ENCODE measurements at places on chromosomes 4 and X.
A peak's percentile ranks its signal among the peaks of the same experiment; 100 is the strongest.

DNA sequence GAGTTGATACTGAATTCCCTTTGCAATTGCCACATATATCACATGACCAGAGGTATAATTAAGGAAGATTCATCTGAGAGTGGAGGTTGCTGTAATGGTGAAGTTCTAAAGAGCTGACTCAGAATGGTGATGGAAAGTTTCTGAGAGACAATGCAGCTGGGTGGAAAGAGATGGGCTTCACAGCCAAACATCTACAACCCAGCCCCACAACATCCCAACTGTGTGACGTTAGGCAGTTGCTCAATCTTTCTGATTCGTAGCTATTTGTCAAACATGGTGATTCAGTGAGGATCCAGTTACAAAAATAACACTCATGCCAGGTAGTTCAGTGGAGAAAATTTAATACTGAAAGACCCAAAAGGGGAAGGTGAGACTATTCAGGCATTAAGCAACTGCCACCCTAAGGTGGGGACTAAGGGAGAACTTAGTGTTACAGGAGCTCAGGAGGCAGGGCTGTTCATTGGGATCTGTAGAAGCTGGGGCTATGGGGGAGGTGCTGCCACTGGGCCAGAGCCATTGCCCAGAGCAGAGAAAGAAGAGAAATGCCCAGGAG lies 6.9 kb upstream of the AFF1 start:
- peak; percentile 82 for DNase-seq

DNA sequence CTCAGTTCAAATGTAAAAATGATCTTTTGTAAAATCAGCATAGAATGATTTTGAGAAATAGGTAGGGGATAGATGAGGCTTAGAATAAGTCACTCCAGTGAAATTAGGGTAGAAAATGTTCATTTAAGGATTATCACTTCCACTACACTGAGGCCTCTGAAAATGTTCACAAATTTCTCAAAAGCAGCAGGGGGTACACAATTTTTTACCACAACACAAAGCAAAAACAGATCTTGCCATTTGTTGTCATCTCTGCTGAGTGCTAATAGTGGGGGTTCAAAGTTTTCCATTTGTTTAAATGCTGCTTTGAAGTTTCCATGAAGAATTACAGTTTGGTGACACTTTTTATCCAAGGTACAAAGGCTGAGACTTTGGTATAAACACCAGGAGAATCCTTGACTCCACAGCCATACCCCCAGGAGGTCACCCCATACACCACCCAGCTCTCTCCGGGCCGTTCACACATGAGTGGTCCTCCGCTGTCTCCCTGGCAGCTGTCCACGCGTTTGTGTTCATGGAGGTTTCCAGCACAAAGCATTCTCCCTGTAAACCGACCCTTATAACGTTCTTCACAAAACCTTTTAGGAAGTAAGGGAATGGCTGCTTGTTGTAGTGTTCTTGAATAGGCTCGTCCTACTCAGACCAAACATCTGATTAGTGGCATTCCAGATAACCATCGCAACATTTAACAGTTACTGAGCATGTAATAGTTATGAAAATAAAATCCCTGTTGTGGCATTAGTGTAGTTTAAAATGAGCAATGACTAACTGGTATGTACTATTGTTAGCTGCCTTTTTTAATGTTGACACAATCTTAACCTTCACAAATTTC lies 71.0 kb downstream of the PRSS12 start:
- no peak for DNase-seq

GRCh38 chrX:154369449-154370299 lies 4.8 kb downstream of the FLNA start:
- peak; percentile 77 for DNase-seq

- DNase-seq = no peak
Measured at GRCh38 chr4:10347281-10347795, 109.9 kb downstream of the ZNF518B start.

- no peak for DNase-seq
Measured at GRCh38 chrX:3940000-3940610, 226.7 kb upstream of the PRKX start.

GRCh38 chrX:16839852-16840460 lies 30.2 kb downstream of the RBBP7 start:
- DNase-seq = no peak

DNA sequence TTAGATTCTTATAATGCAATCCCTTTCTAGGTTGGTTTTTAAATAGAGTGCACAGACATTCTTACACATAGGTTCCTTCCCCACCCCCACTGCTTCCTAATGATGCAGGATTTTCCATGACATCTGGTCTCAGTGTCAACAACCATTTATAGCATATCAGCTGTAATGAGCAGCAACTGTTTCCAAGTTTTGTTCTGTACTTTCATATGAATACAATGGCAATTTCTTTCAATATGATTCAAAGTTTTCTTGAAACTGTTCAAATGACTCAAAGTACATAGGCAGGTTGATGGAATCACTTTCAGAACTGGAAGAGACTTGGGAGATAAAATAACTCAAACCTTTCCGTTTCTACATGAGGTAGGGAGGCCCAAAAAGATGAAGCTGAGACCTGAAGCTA lies 220.7 kb downstream of the CAMK2D start:
- DNase-seq = no peak

DNA sequence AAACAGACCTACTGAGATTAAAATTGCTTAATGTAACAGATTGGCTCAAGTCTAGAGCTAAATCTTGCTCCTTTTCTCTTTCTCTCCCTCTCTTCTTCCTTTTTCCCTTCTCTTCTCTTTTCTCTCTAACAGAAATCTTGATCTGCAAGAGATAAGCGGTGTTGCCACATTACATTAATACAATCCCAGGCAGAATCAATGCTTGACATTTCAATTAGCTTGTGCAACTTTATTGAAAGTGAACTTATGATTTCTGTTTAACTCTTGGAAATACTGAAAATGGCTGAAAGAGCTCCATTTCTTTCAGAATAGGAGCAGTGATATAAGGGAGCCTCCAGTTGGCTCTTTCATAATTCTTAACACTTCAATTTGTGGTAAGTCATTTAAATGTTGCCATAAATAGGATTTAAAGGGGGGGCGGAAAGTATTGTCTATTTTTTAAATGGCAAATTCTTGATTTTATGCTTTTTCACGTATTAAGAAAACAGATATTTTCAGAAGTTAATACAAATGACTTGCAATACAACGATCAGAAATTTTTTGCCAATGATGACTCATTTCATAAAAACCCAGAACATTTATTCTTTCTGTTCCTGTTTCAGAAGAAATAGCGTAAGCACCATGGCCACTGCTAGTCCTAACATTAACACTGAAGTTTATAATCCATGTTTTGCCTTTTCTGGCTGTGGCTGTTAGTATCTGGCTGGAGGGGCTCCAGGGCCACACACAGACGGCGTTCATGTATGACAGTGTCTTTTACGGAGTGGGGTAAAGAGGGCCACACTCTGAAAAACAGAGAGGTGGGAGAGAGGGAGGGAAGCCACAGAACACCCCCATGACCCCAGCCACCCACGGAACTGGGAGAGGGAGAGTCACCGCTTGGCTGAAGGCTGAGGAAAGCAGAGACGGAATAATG lies 115.7 kb upstream of the FAT1 start:
- no peak for DNase-seq

DNA sequence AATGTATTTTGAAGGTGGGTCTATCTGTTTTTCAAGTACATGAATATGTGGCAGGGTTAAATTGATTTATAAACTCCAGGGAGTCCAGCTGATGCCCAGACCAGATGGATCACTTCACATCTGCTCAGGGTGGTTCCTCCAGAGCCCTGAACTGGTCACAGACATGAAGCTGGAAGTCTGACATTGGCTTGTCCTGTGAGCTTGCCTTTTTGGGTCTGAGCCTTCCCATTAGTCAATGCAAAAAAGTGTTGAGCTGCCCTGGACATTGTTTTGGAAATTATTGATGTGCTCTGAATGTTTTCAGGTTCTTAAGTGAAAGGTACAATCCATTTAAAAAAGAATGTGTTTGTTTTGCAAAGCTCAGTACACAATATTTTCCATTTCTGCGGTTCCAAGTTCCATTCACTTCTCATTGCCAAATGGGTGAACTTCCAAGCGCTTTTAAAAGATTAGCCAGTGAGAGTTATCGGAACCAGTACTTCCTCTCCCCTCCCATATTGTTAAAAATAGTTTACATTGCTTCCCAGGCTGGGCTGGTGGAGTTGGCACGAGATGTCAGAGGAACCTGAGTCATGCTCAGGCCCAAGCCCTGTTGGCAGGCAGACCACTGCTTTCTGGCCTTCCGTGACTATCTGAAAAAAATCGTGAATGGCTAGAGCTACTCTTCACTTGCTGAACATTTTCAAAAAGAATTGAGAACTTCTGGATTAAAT lies 52.1 kb downstream of the PDGFRA start:
- peak; percentile 0 for DNase-seq

DNA sequence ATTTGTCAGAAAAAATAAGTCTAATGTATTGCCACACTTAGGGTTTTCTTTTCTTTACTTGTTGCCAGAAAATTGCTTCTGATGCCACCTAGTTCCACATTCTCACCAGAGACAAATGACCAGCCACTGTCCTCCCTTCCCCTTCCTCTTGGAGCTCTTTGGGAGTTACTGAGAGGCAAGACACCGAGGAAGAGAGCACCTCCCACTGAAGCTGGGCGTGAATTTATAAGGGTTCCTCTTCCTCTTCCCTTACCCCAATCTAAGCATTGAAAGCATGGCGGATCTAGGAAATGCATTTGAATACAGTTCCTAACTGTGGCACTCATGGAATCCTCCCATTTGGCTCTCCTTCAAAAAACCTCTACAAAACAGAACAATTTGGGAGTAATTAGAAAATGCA lies 30.0 kb downstream of the ANXA3 start:
- peak; percentile 10 for DNase-seq

- DNase-seq = no peak
Measured at GRCh38 chrX:37684426-37684825, 1.2 kb upstream of the XK start.

DNA sequence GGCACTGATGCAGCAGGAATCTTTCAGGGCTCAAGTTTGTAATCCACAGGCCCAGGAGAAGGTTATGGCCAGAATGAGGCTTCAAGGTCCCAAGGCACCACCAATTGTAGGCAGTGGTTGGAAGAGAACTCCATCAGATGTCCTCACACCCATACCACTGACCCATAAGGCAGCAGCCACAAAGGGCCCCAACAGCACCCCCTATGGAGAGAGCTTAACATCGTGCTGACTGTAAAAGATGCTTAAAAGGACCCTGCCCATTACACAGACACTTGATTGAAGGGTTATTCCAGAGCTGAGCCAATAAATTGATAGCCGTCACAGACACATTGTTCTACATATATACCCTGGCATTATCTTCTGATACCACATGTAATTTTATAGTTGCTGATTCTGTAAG lies 113.7 kb downstream of the SOWAHB start:
- DNase-seq = no peak

GRCh38 chr4:78568640-78569305 lies 17.2 kb downstream of the ANXA3 start:
- no peak for DNase-seq

DNA sequence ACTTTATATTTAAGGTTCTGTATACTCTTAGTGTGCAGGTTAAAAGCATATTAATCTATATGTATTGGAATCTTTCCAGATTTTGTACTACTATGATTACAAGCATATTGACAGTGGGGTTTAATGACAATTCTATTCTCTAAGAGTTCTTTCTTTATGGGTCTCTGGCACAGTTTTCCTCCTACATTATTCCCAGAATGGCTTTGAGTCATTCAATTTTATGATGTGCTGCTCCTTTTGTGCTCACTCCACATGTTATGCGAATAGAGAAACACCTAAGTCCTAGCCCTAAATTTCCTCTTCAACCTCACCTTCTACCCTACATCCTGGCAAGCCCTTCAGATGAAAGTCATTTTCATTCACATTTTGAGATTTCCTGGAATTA lies 209.9 kb upstream of the DIAPH2 start:
- no peak for DNase-seq

- DNase-seq = no peak
Measured at GRCh38 chrX:142873214-142873613, 152.5 kb upstream of the SPANXN4 start.

- no peak for DNase-seq
Measured at GRCh38 chr4:153438916-153439756, 27.0 kb upstream of the TMEM131L start.

- DNase-seq = no peak
Measured at GRCh38 chr4:76626686-76627465, 191.8 kb downstream of the SHROOM3 start.

- no peak for DNase-seq
Measured at GRCh38 chr4:5785806-5786680, 75.0 kb downstream of the EVC start.

DNA sequence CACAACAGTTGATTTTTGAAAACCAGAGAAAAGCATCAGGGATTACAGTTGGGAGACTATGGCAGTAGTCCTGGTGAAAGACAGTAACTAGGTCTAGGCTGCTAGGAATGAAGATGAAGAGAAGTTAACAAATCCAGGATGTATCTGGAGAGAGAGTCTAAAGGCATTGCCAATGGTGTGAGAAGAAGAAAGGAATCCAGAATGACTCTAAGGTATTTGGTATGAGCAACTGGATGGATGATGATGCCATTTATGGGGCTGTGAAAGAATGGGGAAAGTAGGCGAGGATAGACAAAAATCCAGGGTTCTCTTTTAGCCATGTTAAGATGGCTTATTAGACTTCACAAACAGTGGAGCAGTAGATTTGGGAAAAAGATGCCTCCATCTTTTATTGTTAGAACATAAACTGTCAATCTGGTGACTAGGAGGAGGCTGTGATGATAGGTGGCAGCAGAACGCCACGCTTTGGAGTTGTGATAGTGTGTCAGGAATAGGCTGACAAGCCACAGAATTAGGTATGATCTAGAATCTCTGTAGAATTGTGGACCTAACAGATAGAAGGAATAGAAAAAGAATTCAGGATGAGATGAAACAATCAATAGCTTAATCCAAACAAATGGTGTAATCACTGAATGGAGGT lies 27.3 kb upstream of the JADE1 start:
- DNase-seq = peak; percentile 30

- DNase-seq = peak; percentile 95
Measured at GRCh38 chr4:153651587-153651986, 32.5 kb upstream of the TLR2 start.

GRCh38 chr4:145034727-145035211 lies 63.2 kb downstream of the ANAPC10 start:
- DNase-seq = no peak

DNA sequence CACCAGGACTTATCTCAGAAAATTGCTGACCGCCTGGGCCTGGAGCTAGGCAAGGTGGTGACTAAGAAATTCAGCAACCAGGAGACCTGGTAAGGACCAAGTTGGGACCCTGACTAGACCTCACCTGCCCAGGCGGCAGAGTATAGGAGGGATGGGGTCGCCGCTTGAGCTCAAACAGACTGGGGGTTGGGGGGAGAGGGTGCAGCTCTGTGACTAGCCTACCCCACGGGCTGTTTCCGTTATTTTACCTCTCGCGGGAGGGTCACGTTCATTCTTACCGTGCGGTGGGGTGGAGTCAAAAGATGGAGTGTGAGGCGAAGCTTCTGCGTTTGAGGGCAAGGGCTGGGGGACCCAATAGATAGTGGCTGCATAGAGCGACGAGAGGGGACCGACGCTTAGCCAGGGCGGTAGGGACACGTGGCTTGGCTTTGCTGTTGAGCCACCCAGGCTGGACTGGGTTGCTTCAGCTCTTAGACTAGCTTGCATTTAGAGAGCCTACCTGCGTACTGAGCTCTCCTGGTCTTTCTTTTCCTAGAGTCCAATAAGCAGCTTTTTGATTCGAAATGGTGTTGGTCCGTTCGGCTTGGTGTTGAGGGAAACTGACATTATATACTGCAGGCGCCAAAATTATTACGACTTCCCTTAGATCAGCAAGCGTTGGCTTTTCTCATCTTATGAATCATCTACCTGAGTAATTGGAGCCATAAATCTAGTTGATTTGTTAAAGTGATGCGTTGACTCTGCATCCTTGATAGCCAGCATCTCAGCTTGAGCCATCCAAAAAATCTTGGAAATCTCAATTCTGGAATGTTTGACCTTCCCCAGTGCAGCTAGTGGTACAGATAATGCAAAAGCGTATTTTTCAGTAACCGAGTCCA lies 591 bp downstream of the PRPS1 start:
- peak; percentile 5 for DNase-seq

All from CD14-positive monocyte (primary cell).